ENCODE measurements at places on chromosomes 3 and 15. TPM values are rescaled to one million over a fixed set of nuclear protein-coding genes. Genes with fewer than 3 reads are reported as not detected.

Gene AHSG
- total RNA-seq, result not detected

Gene HRH1
- 30.6 TPM for total RNA-seq

Gene NCEH1
- total RNA-seq, result 3.1 TPM

Gene AP3B2
- 0.17 TPM for total RNA-seq

Gene FOXL2NB
- total RNA-seq, result not detected

Gene IQCF5
- total RNA-seq, result not detected

Gene C2CD4A
- total RNA-seq, result not detected

- peak; percentile 25 for DNase-seq
Measured at GRCh38 chr3:72086042-72086742, 301.2 kb upstream of the PROK2 start.

DNA sequence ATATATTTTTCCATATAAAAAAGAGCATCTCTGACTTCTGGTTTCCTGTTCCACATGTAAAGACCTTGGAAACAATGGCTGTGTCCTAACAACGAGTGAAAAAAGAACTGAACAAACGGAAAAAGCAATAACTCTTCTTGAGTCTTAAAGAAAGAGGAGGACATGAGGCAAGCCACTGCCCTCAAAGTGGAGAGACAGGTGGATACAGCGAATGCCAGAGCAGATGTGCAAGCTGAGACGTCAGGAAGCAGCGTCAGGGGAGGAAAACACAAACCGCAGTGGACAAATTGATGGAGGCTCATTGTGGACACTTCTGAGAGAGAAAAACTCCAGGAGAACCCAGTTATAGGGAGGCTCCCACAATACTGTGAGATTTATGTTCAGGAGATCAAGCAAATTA lies 208.0 kb upstream of the MME start:
- DNase-seq, result no peak

DNA sequence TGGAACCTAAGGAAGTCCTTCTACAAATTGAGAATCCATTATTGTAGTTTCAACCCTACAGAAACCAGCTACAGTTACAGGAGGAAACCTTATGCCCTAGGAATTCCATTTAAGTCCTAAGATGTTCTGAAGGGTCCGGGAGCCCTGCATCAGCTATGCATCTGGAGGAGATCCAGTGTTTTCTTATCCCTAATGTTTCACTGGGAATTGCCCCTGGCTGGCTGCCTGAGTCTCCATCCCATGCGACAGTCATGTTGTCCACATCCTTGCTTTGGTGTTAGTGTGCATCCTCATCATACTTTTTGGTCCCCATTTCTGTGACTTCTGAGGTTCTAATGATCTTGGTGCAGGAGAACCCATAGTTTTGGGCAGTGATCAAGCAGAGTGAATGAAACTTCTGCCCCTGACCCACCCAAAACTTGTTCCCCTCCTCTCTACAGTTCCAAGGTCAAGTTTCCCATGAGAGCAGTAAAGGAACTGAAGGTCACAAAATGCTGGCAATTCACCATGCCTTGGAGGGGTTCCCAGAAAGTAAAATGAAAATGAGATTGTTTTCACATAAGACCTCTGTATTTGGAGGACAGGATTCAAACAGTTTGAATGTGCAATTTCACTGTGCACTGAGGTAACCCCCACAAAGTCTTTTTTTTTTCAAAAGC lies 121.9 kb upstream of the PHLDB2 start:
- no peak for DNase-seq

DNA sequence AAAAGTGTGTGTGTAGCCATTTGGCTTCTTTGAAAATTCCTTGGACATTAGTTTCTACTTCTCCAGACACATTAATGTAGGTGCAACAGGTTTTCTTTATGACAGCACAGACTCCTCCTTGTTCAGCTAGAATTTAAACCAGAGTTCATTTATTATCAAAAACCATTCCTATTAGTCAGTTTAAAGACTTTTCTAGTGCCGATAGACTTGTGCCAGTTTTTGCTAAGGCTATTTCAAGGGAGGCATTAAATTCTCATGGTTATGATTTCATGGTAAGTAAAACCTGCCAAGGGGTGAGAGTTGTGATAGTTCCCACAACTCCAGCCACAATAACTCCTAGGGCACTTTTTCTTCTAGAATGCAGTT lies 20.6 kb upstream of the SENP7 start:
- no peak for DNase-seq

- no peak for DNase-seq
Measured at GRCh38 chr3:194732617-194733016, 46.9 kb downstream of the FAM43A start.

- no peak for DNase-seq
Measured at GRCh38 chr3:53200501-53201498, 39.8 kb downstream of the PRKCD start.

- no peak for DNase-seq
Measured at GRCh38 chr3:186896875-186897274, 33.5 kb upstream of the ST6GAL1 start.

DNA sequence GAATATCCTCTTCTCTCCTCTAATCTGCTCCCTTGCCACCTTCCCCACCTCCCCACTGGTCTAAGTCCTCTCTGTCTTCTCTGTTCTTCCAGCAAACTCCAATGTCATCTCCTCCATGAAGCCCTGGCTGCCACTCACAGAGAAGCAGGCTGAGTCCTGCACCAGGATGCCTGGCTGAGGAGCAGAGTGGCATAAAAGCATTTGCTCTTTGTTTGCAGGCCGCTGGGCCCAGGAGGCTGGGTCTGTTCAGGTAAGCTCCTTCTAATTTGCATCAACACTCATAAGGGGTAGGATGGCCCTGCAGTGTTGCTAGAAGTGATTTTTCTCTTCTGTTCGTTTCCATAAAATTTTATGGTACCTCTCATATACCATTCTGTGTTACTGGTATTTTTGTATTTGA lies 43.2 kb upstream of the KLHL25 start:
- no peak for DNase-seq

DNA sequence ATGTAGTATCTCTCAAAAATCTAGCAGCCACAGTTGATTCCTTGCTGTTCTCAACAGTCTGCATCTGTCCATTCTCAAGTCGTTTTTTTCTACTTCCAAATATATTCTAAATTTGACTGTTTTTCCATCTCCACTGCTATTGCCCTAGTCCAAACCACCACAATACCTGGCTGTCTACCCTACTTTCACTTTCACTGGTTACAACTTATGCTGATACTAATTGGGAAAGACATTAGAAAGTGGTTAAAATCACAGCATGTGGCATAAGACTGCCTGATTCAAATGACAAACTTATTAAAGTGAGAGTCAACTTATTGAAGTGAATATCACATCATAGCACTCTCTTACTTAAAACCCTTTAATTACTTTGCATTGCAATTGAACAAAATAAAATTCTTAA lies 72.6 kb downstream of the CHST2 start:
- no peak for DNase-seq

GRCh38 chr3:190811775-190812480 lies 50.6 kb downstream of the GMNC start:
- peak; percentile 44 for DNase-seq

DNA sequence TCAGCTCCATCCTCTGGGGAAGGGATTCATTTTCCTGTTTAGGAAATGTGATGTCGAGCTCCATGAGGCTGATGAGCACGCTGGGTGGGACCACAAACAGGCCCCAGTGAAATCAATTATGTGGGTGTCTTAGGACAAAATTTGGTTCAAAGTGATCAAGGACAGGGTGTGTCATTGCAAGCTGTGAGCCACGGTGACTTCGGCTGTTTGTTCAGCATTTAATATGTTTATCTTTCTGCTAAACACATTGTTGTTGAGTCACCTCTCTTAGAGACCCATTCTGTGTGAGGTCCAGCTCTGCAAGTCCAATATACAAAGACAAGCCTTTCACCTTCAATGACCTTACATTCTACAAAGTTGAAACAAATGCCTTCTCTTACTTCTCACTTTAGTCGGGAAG lies 41.3 kb downstream of the SSR3 start:
- no peak for DNase-seq

GRCh38 chr15:82968066-82968465 lies 15.5 kb upstream of the HOMER2 start:
- DNase-seq, result peak; percentile 15

DNA sequence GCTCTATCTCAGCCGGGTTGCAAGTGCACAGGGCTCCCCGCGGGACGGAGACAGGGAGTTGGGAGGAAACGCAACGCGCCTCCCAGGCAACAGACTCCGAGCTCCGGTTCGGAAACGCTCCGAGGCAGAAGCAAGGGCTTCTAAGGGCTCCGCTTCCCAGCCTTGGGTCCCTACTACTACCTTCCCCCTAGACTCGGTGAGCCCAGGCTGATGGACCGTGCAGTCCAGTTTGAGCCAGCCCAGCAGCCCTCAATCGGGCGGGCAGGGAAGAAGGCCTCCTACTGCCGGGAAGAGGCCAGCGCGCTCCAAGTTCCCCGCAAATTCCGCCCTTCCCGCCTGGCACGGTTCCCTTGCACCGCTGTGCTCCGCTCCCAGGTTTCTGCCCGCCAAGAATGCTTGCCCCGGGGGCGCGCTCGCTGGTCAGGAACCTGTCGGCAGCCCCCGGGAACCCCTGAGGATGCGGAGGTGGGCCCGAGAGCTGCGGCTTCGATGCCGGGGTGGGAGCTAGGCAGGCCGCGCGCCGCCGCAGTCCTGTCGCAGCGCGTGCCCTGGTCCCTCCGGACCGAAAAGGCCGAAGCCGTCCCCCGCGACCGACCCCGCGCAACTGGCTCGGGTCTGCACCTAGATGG lies 728 bp downstream of the TRANK1 start:
- peak; percentile 69 for DNase-seq

DNA sequence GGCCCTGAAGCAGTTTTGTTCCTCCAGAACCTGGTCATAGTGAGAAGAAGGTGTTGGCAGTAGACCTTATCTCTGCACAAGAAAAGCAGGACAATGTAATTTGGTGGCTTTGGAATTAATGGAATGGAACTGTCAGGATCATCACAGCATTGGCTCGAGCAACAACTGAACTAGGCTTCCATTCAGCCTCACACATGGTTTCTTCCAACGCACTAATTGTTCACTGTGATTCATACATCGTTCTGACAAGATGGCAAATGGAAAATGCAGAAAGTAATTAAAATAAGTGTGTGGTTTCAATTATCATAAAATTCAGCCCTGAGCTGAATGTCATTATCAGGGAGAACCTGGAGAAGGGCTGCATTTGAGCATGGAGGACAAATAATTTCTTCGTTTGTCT lies 80.6 kb downstream of the MFSD1 start:
- no peak for DNase-seq

DNA sequence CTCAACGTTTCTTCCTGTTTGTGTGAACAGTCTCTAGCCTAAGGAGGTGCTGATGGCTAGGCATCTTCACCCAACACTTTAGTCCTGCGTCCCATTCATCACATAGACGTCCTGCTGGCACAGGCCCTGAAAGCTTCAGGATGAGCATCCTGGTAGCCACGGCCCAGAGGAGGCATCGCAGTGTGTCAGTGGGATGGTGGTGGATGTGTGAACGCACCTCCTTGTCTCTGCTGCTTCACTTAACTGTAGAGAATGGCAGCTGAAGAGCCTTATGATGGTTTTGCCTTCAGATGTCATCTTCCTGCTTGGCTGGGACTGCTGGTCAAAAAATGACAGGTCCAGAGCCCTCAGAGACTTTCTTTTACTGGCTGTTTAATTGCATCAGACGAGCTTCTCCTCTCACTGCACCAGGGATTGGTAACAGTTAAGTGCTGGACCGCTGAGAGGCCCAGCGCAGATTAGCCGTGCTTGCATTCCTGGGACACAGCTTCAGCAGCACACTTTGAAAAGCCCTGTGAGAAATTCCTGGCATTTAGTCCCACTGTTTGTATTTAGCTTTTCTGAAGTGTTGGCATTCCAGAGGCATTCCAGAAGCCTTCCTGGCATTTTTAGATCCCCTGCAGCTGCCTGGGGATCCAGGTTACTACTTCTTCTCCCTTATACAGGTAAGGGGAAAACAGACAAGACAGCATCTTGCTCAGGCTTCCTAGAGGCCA lies 132.4 kb upstream of the PLXNA1 start:
- DNase-seq, result peak; percentile 84

DNA sequence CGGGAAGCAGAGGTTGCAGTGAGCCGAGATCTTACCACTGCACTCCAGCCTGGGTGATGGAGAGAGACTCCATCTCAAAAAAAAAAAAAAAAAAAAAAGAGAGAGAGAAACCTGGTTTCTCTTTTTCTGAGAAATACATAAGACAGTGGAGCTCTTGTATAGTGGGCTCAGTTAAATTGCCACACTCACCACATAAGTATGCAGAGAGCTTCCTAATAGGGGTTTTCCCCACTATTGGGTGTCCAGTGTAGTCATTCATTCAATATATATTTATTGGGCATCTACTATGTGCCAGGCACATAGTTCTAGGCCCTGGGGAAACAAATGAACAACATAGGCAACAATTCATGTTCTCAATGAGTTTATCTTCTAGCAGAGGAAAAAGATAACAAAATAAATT lies 48.9 kb upstream of the FMN1 start:
- peak; percentile 51 for DNase-seq

GRCh38 chr3:148682997-148683396 lies 14.7 kb upstream of the AGTR1 start:
- no peak for DNase-seq

- no peak for DNase-seq
Measured at GRCh38 chr3:170367797-170368196, 10.3 kb downstream of the SKIL start.

GRCh38 chr3:141368062-141368924 lies at the start of gene ZBTB38:
Gene ZBTB38 (plus strand): TSS chr3:141368504. CDS start chr3:141442389, 73,885 bp downstream.
- peak; percentile 96 for DNase-seq

- no peak for DNase-seq
Measured at GRCh38 chr3:48991851-48992545, 2.0 kb downstream of the P4HTM start.

- DNase-seq, result peak; percentile 56
Measured at GRCh38 chr3:55059027-55059629, 131.3 kb upstream of the LRTM1 start.

DNA sequence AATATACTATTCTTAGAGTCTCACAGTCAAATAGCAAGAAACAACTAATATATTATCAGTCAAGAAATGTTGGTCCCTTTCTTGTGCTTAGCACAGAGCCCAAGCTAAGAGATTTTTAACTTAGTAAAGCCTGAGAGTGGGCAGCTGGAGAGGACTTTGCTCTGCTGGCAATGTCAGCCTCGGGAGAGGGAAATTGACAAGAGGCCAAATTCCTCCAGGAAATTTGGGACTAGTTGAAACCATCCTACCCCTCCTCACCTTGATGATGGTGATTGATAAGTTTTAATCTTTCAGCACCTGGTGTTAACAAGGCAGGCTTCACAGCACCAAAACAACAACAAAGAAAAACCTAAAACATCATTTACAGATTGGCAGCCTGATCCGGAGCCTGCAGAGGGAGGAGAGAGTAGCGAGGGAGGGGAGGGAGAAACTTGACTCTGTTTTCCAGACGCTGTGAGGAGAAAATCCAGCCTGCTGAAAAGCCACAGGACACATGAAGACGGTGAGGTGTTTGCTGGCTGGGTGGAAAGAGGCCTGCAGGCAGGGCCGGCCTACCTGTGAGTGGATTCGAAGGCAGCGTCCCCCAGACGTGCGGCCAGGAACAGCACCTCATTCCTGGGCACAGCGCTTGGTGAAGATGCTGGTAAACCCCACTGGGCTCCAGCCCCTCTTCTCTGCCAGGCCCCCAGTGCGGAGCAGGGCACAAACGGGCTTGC lies 150.9 kb downstream of the LRRC28 start:
- DNase-seq, result peak; percentile 32

GRCh38 chr15:44015545-44016305 lies 179.3 kb downstream of the FRMD5 start:
- DNase-seq, result peak; percentile 47

Data from fibroblast of lung (primary cell).